ENCODE measurements at places on chromosomes 16 and 17.
A peak's percentile ranks its signal among the peaks of the same experiment; 100 is the strongest.

DNA sequence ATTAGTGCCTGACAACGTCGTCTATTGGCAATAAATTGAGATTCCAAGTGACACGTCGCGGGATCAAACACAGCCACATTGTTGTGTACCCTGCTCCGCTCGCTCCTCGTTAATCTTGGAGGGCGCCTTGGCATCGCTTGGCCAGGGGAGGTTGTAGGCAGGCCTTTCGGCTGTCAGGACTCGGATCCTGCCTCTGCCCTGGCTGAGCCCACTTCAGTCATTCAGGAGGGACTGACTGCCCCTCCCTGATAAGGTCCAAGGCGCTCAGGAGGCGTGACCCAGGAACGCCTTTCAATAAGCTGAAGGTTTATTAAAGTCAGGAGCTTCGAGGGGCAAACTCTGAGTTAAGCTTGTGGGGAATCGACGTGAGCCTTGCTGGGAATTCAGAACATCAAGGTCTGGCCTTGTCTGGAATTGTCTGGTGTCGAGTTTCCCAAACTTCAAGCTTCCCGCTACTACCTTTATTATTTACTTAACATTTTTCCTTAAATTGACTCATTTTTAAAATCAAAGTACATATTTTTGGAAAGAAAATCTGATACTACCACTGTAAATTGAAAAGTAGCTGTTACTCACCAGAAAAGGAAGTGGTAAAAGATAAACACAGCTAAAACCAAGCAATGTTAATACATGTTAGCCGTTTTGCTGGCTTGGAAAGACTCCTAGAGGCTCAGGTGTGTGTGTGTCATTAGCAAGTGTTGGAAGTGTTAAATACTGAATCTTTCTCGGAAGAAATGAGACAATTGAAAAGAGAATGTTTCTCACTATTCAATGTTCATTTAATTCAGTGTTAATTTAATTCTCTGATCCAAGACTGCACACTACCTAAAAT lies 5.3 kb upstream of the IRX3 start:
- no peak overlapping the region for H3K27ac ChIP-seq
- H3K27me3 ChIP-seq: peaks cover 90% of the 10 kb centered on the region
- peaks cover 10% of the 10 kb centered on the region for H3K36me3 ChIP-seq
- peak overlapping the region; percentile 49 for H3K4me3 ChIP-seq
- no peak for DNase-seq
- H3K4me1 ChIP-seq: peaks cover 37% of the 10 kb centered on the region

DNA sequence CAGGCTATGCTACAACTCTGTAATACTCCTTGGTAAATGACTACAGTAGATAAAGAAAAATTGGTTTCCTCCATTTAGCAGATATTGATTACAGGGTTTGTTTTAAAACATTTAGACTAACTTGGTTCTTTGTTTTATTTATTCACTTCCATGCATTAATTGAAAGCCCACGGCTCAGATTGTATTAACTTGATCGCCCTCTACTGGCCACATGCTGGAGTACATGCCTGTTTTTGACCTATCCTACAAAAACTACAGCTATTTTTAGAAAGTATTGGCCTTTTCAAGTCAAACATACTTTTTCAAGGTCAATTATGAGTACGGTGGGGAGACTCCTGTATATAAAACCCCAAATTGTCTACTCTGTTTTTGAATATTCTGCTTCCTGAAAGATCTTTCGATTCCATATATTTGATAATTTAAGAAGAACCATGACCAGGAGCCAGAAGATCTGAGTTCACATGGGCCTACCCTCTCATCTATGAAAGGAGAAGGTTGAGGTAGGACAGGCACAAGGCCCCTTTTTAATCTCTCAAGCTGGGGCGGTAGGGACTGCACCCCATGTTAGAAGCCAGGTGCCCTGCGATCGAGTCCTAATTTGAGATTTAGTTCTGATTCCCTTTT lies 51.8 kb downstream of the CA10 start:
- H3K4me3 ChIP-seq: no peak overlapping the region
- H3K27ac ChIP-seq: no peak overlapping the region
- peaks cover 7% of the 10 kb centered on the region for H3K4me1 ChIP-seq
- DNase-seq: peak; percentile 60
- H3K27me3 ChIP-seq: peaks cover 4% of the 10 kb centered on the region

DNA sequence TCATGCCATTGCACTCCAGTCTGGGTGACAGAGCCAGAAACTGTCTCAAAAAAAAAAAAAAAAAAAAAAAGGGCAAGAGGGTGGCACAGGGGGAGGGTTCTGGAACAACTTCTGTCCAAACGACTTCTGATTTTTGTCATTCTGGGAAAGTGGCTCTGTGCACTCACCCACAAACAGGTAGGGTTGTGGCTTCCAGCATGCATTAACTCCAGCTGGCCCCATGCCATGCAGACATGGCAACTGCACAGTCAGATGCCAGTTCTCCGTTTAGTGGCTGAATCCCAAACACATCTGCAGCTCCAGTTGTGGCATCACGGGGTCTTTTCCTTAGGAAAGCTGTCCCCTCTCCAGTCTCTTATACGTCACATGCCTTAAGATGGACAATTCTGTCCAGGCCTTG lies 30.3 kb downstream of the B4GALNT2 start:
- no peaks in the 10 kb centered on the region for H3K36me3 ChIP-seq
- no peaks in the 10 kb centered on the region for H3K4me1 ChIP-seq
- peaks cover 84% of the 10 kb centered on the region for H3K27me3 ChIP-seq
- no peak overlapping the region for H3K27ac ChIP-seq

DNA sequence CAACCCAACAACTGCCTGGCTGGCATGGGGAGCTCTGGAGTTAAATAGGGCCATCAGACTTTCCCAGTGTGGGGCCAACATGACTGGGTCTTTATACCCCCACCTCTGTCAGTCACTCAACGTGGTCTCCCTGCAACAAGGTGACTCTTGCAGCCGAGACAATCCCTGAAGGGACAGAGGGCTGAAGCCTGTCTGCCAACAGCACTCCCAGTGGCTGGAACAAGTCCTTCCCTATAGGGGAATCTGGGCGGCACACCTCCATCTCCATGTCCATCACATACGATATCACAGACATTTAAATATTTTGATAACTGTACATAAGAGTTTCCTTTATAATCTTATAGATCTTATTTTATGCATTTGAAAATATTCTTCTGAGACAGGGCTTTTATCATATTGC lies 4.8 kb upstream of the MAPT start:
- no peaks in the 10 kb centered on the region for H3K36me3 ChIP-seq
- no peak overlapping the region for H3K4me3 ChIP-seq
- no peak overlapping the region for H3K27ac ChIP-seq
- no peaks in the 10 kb centered on the region for H3K4me1 ChIP-seq
- peak; percentile 11 for DNase-seq

DNA sequence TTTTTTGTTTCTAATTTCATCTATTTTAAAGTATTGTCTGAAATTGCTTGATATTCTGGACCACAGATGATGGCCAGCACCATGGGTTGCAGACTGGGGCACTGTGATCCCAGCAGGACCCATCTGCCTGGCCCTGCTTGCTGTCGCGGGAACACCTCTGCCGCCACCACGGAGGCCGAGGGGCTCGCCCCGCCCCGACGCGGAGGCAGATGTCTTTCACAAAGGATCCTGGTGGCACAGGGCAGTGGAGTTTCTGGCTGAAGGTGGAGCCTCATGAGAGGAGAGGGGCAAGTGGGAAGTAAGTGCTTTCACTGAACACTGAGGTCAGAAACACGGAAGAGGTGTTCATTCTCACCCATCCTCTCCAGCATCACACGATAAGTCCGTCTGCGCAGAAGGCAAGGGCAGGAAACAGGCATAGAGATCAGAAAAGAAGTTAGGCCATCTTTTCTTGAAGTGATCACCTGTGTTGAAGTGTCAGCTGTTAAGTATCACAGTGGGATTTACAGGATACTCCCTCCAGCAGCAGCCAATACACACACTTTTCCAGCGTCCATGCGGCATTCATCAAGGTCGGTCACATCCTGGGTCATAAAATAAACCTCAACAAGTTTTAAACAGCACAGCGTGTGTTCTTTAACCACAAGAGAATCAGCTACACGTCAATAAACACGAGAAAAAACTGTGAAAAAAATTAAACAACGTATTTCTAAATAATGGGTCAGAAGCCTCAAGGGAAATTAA lies 194.5 kb downstream of the RPTOR start:
- H3K4me3 ChIP-seq: no peak overlapping the region
- H3K27me3 ChIP-seq: peaks cover 4% of the 10 kb centered on the region
- H3K27ac ChIP-seq: no peak overlapping the region
- H3K4me1 ChIP-seq: peaks cover 31% of the 10 kb centered on the region

DNA sequence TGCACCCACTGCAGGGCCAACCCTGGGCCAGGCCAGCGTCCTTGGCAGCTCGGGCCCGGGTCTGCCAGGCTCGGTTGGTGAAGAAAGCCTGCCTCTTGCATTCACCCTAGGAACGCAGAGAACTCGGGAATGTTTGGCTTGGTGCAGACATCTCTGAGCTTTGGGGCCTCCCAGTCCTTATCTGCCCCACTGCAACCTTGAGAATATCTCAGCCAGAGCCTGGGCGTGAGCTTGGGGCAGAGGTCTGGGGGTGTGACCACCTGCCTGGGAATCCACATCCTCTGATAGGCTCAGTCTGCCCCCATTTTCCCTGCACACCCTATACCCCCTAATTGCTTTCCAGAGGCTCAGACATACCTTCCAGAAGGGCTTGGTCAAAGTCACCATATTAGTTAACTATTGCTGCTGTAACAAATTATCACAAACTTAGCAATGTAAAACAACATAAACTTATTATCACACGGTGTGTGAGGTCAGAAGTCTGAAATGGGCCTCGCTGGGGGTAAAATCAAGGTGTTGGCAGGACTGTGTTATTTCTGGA lies 30.7 kb upstream of the ZNF423 start:
- H3K4me3 ChIP-seq: no peak overlapping the region
- H3K36me3 ChIP-seq: no peaks in the 10 kb centered on the region
- DNase-seq: no peak
- H3K4me1 ChIP-seq: peaks cover 51% of the 10 kb centered on the region

DNA sequence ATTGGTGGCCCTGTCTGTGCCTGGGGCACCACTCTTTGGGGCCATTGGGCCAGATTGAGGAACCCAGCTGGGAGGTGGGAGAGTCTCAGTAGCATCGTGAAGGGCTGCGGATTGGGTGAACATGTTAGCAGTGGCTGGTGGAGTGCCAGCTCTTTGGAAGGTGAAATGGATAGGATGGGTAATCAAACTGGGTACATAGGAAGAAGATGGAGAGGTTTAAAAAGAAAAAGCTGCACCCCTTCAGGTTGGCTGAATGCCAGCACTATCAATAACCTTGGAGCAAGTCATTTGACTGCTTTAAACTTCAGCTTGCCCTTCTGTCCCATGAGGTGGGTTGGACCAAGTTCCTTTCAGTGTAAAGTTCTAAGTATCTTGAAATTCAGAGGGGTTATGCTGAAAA lies 95.0 kb downstream of the RPTOR start:
- peaks cover 54% of the 10 kb centered on the region for H3K36me3 ChIP-seq
- peaks cover 63% of the 10 kb centered on the region for H3K4me1 ChIP-seq
- peaks cover 4% of the 10 kb centered on the region for H3K27me3 ChIP-seq
- H3K4me3 ChIP-seq: no peak overlapping the region
- H3K27ac ChIP-seq: no peak overlapping the region
- DNase-seq: no peak

DNA sequence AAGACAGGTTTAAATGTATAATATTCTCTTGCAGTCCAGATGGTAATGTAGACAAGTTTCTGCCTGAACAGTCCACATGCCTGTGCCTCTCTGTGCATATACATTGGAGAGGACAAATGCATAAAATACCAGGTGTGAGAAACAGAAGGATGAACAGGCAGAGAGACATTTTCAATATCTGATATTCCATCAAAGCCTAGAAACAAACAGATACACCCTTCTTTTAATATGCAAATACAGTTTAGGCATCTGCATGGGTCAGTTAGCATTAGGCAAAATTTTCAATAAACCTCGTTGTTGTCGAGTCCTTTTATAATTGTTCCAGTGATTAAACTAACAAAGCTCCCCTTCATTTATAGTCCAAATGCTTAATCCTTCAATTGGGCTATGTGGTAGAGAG lies 897 bp downstream of the OMG start:
- peaks cover 17% of the 10 kb centered on the region for H3K36me3 ChIP-seq
- H3K4me1 ChIP-seq: peaks cover 5% of the 10 kb centered on the region
- DNase-seq: no peak
- no peak overlapping the region for H3K27ac ChIP-seq

- H3K36me3 ChIP-seq: no peaks in the 10 kb centered on the region
- no peak overlapping the region for H3K27ac ChIP-seq
These were observed 3.5 kb downstream of the TBX2 start for GRCh38 chr17:61402978-61403800.

DNA sequence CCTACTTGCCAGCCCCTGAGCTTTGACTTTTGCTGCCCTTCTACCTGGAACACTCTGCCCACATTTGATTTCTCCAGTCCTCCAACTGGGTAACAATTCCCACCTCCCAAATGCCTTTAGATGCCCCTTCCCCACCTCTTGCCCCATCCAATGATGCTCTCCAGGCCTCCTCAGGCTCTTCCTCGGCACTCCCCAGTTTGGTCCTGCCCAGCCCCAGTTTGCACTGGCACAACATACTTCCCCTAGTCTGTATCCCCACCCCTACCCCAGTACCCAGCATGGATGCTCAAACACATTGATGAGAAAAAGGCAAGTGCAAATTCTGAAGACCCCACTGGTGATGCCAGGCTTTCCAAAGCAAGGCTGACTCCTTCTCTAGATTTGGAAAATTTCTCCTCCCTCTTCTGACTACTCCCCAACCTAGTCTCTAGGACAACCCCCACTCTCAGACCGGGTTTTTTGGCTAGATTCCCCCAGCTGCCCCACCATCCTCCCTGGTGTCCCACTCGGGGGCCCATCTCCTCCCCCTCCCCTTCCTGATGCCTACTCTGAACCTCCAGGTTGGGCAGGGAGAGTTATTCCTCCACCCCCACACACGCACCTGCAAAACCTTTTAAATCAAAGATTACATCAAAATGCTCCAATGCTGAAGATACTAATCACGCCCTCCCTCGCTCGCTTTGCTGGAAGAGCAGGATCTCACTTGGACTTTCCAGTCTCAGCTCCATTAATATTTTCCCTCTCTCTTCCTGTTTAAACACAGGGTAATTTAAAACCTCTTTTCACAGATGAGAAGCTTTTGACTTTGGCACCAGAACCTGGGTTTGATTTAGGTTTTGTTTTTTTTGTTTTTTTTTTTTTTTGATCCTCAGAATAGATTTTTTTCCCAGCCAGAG lies 94.9 kb downstream of the TMEM132E start:
- DNase-seq: no peak
- H3K27ac ChIP-seq: peak overlapping the region; percentile 62
- no peak overlapping the region for H3K4me3 ChIP-seq
- H3K4me1 ChIP-seq: no peaks in the 10 kb centered on the region
- peaks cover 38% of the 10 kb centered on the region for H3K27me3 ChIP-seq

- H3K36me3 ChIP-seq: no peaks in the 10 kb centered on the region
- peaks cover 3% of the 10 kb centered on the region for H3K27me3 ChIP-seq
- peak overlapping the region; percentile 18 for H3K4me3 ChIP-seq
- H3K27ac ChIP-seq: peak overlapping the region; percentile 62
- DNase-seq: peak; percentile 30
These were observed 68.0 kb downstream of the OR1D5 start for GRCh38 chr17:2995377-2995776.

GRCh38 chr16:74521691-74522090 lies 85.2 kb downstream of the GLG1 start:
- peaks cover 84% of the 10 kb centered on the region for H3K36me3 ChIP-seq
- no peak for DNase-seq
- H3K4me3 ChIP-seq: no peak overlapping the region
- H3K27ac ChIP-seq: peak overlapping the region; percentile 4
- H3K4me1 ChIP-seq: no peaks in the 10 kb centered on the region
